Stimulated activated CD8-positive, alpha-beta memory T cell treated with anti-CD3 and anti-CD28 coated beads, Interleukin-7, amount 100 ng/mL, for 1 hour (primary cell): ENCODE measurements at places on chromosomes 7 and 10.

DNA sequence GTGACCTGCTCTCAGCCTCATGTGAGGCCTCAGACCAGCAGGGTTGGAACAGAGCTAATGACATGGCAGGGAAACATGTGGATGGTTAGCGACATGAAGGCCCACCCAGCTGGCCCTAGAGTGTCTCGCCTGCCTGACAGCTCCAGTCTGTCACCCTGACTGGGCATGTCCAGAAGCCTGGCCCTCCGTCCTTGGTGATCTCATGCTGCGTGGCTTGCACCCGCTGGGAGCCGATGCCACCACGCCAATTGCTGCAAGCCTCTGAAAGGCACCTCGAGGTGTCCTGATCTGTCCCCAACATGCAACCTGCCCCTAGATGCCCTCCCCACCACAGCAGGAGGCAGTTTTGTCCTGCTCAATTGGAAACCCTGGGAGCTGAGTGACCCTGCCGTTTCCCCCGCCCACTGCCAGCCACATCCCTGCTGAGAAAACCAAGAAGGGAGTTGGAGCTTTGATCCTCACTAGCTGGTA, 27.8 kb upstream of the RET start:
- DNase-seq: no peak

DNA sequence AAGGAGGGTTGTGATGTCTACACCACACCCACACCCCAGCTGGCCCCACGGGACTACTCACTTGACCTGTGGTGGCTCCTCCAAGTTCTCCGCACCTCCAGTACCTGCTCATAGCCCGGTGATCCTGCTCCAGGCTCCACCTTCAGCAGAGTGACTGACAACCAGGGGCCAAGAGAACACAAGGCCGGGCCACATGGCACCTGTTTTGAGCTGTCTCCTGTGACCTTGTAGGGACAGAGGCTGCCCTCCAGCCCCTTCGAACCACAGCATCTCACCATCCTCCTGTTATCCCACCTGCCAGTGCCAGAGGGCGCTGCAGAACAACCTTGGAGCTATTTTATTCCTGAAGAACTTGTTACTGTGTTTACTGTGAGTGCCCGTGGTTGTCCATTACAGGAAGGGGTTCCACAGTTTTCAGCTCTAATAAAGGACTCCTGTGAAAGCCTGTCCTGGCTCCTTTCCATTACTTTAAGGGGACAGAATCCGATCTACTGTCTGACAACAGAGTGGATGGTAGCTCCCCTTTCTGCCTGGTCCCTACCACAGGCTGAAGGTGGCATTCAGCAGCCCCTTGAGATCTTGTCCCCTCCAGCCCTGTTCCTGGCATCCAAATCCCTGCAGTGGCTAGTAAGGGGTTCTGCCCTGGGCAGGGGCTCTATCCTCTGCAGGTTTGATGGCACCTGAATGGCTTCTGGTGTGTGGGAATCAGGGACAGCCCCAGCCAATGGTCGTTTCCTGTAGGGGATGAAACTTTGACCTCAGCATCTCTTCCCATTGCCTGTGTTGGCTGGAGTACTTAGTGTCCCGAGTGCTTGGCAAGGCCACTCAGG, 50.8 kb downstream of the C10orf120 start:
- DNase-seq: no peak

DNA sequence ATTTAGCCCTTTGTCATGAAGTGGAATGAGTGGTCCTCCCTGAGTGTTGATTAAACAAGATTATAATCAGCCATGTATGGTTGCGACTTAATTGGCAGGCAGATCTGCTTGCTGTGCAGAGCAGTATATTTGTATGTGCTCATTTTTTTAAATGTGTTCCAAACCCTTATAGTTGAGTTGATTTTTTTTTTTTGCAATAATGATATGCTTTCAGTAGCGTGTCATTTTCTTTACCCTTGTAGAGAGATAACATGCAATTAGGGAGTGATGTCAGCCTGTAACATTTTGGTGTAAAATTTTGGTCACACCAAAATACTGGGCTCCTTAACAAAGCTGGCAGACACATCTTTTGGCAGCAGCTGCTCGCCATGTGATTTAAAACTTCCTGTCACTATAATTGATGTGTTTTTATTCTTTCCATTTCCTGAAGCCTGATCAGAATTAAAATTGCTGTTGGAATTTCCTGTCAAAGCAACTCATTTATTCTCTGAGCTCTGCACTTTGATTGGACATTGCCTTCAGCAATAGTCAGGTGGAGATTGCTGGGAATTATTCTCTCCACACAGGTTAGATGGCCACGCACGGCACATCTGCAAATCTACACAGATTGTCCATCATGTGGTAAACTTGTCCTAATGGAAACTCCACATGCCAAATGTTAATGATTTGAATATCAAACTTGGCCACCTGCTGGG, 125.3 kb downstream of the DYNC1I1 start:
- no peak for DNase-seq

GRCh38 chr10:13831711-13832141, 245.0 kb downstream of the PRPF18 start:
- DNase-seq: no peak

- no peak for DNase-seq
Measured at GRCh38 chr7:47574482-47575329, 7.2 kb downstream of the TNS3 start.
